ENCODE measurements at places on chromosomes 1 and 21.

- DNase-seq, result no peak
These were observed 287.4 kb upstream of the FMN2 start for GRCh38 chr1:239804266-239804665.

- no peak for DNase-seq
These were observed 6.5 kb downstream of the NBL1 start for GRCh38 chr1:19650416-19651140.

DNA sequence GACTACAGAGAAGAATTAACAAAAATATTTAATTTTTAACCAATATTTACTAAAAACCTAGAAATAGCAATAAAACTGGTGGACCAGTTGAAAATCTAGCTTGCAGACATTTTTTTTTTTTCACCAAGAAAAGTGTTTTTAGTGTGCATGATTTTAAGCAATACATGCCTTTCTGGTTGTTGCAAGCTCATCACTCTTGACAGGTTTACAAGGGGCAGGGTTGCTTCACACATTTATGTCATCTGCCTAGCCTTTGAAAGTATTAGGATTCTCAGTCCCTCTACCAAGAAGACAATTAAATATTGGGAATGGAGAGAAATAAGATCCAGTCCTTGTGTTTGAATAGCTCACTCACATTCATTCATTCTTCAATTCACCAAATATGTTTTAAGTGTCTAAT, 53.8 kb upstream of the LYPLAL1 start:
- DNase-seq, result no peak

- DNase-seq, result no peak
These were observed 91.1 kb downstream of the EPHB2 start for GRCh38 chr1:22801761-22802160.

DNA sequence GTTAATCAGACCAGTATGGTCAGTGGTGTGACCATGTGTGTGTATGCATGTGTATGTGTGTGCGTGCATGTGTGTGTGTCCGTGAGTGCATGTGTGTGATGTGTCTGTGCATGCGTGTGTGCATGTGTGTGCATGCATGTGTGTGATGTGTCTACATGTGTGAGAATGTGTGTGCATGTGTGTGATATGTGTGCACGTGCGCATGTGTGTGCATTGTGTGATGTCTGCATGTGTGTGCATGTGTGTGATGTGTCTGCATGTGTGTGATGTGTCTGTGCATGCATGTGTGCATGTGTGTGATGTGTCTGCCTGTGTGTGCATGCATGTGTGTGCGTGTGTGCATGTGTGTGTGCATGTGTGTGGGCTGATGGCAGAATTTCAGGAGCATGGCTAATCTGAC, 58.2 kb downstream of the SIK1 start:
- no peak for DNase-seq

GRCh38 chr1:164233149-164233548, 325.8 kb upstream of the PBX1 start:
- no peak for DNase-seq

GRCh38 chr1:206517784-206518183, 10.5 kb downstream of the RASSF5 start:
- DNase-seq, result no peak

DNA sequence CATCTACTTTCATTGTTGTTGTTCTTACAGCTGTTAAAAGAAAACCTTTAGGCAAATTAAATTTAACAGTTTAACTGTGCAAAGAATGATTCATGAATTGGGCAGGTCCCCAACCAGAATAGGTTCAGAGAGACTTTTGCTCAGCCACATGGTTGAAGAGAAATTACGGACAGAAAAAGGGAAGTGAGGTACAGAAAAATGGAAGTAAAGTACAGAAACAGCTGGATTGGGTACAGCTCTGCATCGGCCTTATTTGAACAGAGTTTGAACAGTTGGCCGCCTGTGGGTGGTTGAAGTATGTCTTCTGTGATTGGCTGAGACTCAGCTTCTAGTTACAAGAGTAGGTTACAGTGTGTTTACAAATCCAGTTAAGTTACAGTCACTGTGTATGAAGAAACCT, 210.1 kb downstream of the FGGY start:
- DNase-seq, result no peak

- no peak for DNase-seq
These were observed 1.1 kb upstream of the TNFRSF18 start for GRCh38 chr1:1207571-1207892.

- no peak for DNase-seq
These were observed 38.3 kb downstream of the PHC2 start for GRCh38 chr1:33392639-33393038.

GRCh38 chr1:202010180-202011015, at the start of gene ELF3:
Gene ELF3, plus strand, starts transcription at chr1:202010587. Its CDS starts 550 bp downstream, at chr1:202011137.
- peak; percentile 85 for DNase-seq

- no peak for DNase-seq
These were observed 4.7 kb downstream of the CFAP410 start for GRCh38 chr21:44334329-44335030.

- no peak for DNase-seq
These were observed 340.0 kb downstream of the NPHP4 start for GRCh38 chr1:5651964-5652821.

DNA sequence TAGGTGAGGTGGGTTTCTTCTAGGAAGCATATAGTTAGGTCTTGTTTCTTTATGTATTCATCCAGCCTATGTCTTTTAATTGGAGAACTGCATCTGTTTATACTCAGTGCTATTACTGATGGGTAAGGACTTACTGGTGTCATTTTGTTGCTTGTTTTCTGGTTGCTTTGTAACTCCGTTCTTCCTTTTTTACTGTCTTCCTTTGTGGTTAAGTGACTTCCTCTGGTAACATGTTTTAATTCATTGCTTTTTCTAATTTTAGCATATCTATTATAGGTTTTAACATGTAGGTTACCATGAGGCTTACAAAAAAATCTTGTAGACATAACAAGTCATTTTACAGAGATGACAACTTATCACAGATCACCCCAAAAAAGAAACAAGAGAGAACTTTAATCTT, 160.8 kb downstream of the VAV3 start:
- DNase-seq, result no peak

- DNase-seq, result no peak
These were observed 1.4 kb downstream of the KLHL21 start for GRCh38 chr1:6601049-6601922.

- DNase-seq, result no peak
These were observed 69.5 kb downstream of the DDX20 start for GRCh38 chr1:111825217-111825616.

GRCh38 chr1:183246436-183246835, 60.4 kb downstream of the LAMC2 start:
- DNase-seq, result no peak

DNA sequence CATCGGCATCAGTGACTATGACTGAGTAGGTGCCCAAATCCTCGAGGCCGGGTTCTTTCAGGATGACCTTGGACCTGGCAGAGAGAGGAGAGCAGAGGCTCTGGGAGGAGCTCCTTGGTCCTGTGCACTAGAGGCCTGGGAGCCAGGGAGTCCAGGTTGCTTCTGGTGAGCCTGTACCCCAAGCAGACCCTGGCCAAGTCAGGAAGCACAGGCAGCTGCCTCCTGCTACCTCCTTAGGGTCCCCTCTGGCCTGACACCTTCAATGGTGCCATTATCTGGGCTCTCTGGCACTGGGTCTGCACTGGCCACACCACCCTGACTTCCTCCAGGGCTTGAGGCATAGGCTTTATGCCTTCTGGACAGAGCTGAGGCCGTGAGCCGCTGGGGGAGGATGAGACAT, 37.7 kb downstream of the MYOM3 start:
- no peak for DNase-seq

- no peak for DNase-seq
These were observed 24.8 kb upstream of the AVPR1B start for GRCh38 chr1:206142011-206142410.

- peak; percentile 9 for DNase-seq
These were observed 65.3 kb downstream of the ZNF697 start for GRCh38 chr1:119582801-119583200.

DNA sequence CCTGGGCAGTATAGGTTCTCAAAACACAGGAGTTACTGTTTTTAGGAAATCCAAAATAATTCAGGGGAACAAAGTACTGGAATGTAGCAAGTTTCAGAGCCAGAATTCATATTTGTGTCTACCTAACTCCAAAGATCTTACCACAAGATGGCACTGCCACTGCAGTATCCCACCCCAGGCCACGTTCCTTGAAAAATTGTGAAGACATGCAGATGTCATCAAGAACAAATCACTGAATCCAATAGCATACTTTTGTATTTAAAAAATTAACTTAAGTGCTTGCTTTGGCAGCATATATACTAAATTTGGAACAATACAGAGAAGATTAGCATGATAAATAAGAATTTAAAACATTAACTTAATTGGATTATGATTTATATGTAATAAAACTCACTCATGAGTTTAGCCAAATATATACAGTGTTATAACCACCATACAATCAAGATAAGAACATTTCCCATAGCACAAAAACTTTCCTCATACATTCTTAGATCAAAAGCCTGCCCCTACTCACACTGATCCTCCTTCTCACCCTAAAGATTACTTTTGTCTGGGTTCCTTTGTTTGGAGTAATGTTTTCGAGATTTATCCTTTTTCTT, 209.9 kb downstream of the FAF1 start:
- DNase-seq, result peak; percentile 6

DNA sequence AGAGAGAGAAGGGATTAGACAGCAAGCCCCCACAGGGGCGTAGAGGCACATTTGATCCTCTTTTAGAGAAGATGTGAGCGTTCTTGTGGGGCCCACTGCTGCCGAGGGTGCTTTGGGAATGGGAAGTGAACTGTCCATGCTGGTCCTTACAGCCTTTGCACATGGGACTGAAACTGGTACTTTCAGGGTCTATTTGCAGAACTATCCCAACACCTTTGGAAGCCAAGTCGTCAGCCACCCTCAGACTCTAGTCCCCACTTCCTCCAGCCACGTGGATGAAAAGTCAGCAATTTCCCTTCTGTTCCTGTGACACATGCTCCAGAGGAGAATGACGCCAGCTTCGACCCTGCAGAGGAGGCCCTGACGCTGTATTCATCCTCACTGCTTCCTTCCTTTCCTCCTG, 2.6 kb upstream of the RAB7B start:
- DNase-seq, result no peak

DNA sequence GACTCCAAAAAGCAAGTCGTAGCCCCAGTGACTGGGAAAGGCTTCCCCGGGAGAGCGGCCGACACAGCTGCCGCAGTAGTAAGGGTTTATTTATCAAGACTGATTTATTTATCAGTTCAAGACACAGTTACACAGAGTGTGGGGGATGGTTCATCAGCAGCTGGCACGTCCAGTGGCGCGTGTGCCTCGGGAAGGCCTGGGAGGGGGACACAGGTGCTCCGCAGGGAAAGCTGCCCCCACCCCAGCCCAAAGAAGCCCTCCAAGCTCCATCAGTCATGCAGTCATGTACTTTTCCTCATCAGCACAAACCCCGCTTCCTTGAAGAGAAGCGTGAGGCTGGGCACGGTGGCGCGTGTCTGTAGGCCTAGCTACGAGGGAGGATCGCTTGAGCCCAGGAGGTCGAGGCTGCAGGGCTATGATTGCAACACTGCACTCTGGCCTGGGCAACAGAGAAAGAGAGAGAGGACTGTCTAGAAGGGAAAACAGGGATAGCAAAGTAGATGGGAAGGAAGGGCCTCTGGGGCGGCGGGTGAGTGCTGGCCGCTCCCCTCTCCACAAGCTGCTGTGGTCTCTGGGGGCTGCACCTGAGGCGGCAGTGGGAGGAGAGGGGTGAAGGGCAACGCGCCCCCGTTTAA, 53.2 kb downstream of the PRKCZ start:
- DNase-seq, result no peak

GRCh38 chr1:54610048-54610447, 13.3 kb downstream of the FAM151A start:
- no peak for DNase-seq

DNA sequence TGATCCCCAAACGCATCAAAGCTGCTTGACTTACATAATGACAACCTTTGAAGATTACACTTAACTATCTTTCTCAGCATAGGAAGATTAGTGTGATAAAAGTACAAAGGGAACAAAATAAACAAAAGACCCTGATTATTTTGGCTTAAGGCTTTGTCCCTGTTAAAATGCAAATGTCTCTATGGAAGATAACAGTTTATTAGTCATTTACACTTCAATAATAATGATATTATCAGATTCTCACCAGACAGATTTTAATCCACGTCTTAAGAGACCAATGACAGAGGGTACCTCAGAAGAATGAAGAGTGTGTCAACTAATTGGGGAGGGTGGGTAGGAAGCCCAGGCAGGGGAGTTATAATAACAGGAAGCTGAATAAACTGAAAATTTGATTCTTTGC, 510.4 kb upstream of the PTBP2 start:
- DNase-seq, result no peak

DNA sequence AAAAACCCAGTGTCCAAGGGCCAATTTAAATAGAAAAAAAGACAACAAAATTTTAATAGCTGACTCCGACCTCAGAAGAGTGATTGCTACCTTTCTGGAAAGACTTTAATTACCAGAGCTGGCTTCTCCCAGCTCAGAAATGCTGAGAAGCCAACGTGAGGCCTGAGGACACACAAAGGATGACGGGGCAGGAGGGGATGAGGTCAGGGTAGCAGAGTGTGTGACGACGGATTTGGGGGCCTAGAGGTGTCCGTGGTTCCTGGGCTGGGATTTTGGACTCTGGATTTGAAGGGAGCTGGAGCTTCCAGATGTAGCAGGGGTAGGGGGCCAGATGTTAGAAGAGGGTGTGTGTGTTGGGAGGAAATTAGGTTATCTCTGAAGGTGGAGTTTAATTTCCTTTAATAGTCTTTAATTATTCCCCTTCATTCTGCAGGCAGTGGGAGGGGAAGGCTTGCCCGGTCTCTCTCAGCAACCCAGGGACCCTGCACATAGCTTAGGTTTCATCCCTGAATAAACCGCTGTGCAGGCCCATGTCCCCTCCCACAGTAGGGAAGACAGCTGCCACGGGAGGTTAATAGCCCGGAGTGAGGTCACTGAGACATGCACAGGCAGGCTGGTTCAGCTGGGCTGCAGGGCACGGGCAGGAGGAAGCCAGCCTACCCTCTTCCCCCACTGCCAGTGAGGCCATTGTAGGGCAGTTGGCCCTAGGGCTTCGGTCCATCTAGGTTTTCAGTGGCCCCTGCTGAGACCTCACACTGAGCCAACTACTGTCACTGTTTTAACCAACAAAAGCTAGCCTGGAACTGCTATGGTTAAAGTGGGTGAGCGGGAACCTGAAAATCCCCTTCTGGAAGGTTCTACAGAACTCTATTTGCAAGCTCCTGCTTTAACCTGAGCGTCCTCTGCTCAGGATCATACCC, 3.8 kb upstream of the PADI3 start:
- no peak for DNase-seq

DNA sequence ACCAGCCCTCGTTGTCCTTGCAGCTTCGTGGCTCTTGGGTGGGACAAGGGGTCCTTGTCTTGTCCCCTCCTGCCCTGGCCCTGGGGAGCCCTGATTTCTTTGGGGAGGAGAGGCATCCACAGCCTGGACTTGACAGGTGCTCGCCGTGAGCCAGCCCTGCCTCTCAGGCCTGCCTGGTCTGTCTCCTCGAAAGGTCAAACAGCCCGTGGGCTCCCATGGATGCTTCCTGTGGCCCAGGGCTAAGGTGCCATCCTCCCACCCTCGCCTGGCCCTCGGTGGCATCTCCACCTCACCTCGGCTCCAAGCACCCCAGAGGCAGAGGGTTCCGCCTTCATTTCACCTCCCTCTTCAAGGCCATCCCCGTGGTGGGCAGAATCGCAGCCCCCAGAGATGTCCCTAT, 9.0 kb downstream of the LRRC3 start:
- DNase-seq, result no peak
